Adrenal gland (tissue), 19 donors: ENCODE measurements at places on chromosomes 6 and 20. TPM values are rescaled to one million over a fixed set of nuclear protein-coding genes. Genes with fewer than 3 reads are reported as not detected.

- H3K4me1 ChIP-seq: no peaks in the 10 kb centered on the region
- H3K4me3 ChIP-seq: no peak overlapping the region
Measured at GRCh38 chr6:82088978-82089771, 158.4 kb downstream of the IBTK start.

BTN2A1 gene
- total RNA-seq: 29.1 TPM

DNA sequence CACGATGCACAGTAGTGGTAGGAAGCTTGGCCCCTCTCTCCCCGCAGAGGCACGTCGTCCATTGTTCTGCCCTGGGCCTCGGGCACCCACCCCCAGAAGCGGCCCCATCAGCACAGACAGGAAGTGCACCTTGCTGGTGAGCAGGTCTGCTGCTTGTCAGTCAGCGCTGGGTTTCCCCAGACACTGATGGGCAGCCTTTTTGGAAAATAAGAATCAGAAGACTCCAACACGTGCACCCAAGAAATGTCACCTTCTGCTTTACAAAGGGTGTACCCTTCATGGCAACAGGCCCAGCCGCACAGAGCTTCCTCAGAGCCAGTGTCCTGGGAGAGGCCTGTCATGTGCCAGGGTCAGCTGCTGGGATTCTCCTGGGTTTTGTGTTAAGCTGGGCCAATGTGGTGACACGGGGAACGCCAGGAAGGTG lies 34.7 kb upstream of the IRF4 start:
- H3K4me1 ChIP-seq: no peaks in the 10 kb centered on the region
- H3K27ac ChIP-seq: no peak overlapping the region
- H3K4me3 ChIP-seq: no peak overlapping the region
- no peaks in the 10 kb centered on the region for H3K27me3 ChIP-seq
- no peak for DNase-seq

CEP250 gene
- 26.4 TPM for total RNA-seq

DNA sequence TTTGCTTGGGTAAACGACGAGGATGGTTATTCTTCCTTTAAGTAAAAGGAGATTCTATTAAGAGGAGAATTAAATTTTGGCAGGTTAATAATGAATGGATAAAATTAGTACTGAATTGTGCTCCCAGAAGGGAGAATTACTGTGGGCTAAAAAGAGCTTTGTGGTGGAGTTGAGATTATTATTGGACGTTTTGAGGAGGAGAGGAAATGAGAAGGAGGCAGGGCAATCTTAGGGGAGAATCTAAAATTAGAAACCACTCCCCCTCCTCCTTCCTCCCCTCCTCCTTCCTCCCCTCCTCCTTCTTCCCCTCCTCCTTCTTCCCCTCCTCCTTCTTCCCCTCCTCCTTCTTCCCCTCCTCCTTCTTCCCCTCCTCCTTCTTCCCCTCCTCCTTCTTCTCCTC lies 331.8 kb downstream of the PRL start:
- no peaks in the 10 kb centered on the region for H3K4me1 ChIP-seq
- no peak overlapping the region for H3K4me3 ChIP-seq
- H3K36me3 ChIP-seq: no peaks in the 10 kb centered on the region
- no peaks in the 10 kb centered on the region for H3K27me3 ChIP-seq
- DNase-seq: no peak

- H3K27ac ChIP-seq: no peak overlapping the region
- no peaks in the 10 kb centered on the region for H3K27me3 ChIP-seq
- no peaks in the 10 kb centered on the region for H3K36me3 ChIP-seq
- H3K4me1 ChIP-seq: no peaks in the 10 kb centered on the region
- no peak overlapping the region for H3K4me3 ChIP-seq
Measured at GRCh38 chr6:5302220-5302946, 41.1 kb downstream of the FARS2 start.

METTL24 gene
- total RNA-seq: 2.6 TPM

DNA sequence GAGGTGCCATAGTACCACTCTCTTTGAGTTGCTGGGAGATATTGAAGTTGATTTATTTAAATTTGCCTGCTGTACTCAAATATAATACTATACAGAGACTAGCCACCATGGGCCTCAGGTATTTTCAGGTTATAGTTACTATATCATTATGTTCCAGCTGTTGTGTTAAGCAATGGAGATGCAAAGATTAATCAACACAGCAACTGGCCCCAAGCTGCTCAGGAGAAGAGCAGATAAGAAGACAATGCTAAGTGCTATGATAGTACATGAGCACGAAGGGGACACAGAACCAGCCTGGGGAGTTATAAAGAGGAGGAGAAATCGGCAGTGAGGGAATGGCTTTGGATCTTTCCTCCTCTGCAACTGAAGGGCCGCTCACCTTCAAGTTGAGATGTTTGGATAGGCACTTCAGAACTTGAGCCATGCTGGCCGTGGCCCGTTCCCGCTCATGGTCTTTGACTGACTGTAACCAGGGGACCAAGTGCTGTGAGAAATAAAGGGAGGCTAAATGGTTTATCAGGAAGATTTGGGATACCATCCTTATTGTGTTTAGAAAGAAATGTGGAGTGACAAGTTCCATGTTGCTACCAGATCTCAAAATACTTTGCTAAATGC lies 24.3 kb upstream of the RPN2 start:
- no peak for DNase-seq
- H3K27ac ChIP-seq: no peak overlapping the region
- H3K4me1 ChIP-seq: no peaks in the 10 kb centered on the region
- H3K27me3 ChIP-seq: no peaks in the 10 kb centered on the region

DNA sequence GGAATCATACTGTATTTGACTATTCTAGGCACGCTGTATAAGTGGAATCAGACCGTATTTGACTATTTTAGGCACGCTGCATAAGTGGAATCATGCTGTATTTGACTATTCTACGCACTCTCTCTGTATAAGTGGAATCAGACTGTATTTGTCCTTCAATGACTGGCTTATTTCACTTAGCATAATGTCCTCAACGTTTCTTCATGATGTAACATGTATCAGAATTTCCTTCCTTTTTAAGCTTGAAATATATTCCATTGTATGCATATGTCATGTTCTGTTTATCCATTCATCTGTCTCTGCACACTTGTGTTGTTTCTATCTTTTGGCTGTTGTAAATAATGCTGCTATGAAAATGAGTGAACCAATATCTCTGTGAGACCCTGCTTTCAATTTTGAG lies 5.7 kb downstream of the CCDC170 start:
- DNase-seq: no peak
- no peak overlapping the region for H3K27ac ChIP-seq
- H3K4me3 ChIP-seq: no peak overlapping the region
- H3K27me3 ChIP-seq: no peaks in the 10 kb centered on the region
- H3K36me3 ChIP-seq: no peaks in the 10 kb centered on the region

GRCh38 chr6:153301602-153302001 lies 170.5 kb upstream of the RGS17 start:
- H3K27ac ChIP-seq: no peak overlapping the region
- no peaks in the 10 kb centered on the region for H3K4me1 ChIP-seq
- DNase-seq: no peak
- no peaks in the 10 kb centered on the region for H3K36me3 ChIP-seq

ULBP1 gene
- total RNA-seq: 0.29 TPM

OPRM1 gene
- total RNA-seq: 3.5 TPM

GRCh38 chr6:71496722-71497033 lies 208.1 kb downstream of the OGFRL1 start:
- H3K27ac ChIP-seq: no peak overlapping the region
- H3K4me1 ChIP-seq: no peaks in the 10 kb centered on the region
- H3K4me3 ChIP-seq: no peak overlapping the region
- no peaks in the 10 kb centered on the region for H3K27me3 ChIP-seq
- no peaks in the 10 kb centered on the region for H3K36me3 ChIP-seq

- no peak for DNase-seq
- peaks cover 23% of the 10 kb centered on the region for H3K4me1 ChIP-seq
- H3K27me3 ChIP-seq: no peaks in the 10 kb centered on the region
Measured at GRCh38 chr6:36844232-36845170, 5.3 kb upstream of the CPNE5 start.
